ENCODE measurements at places on chromosomes 4 and X. TPM values are rescaled to one million over a fixed set of nuclear protein-coding genes. Genes with fewer than 3 reads are reported as not detected.

GRCh38 chrX:15938072-15938471, 83.5 kb upstream of the AP1S2 start:
- no peak for DNase-seq
- no peak overlapping the region for H3K27ac ChIP-seq
- no peaks in the 10 kb centered on the region for H3K27me3 ChIP-seq
- peaks cover 16% of the 10 kb centered on the region for H3K4me1 ChIP-seq
- H3K36me3 ChIP-seq, result no peaks in the 10 kb centered on the region

GRCh38 chr4:140450352-140450751, 22.9 kb upstream of the CLGN start:
- H3K4me1 ChIP-seq, result no peaks in the 10 kb centered on the region
- H3K27ac ChIP-seq, result no peak overlapping the region
- DNase-seq, result no peak
- peaks cover 26% of the 10 kb centered on the region for H3K27me3 ChIP-seq

GRCh38 chrX:24219320-24219719, 69.8 kb downstream of the ZFX start:
- H3K36me3 ChIP-seq, result peaks cover 4% of the 10 kb centered on the region
- no peaks in the 10 kb centered on the region for H3K27me3 ChIP-seq
- peaks cover 10% of the 10 kb centered on the region for H3K4me1 ChIP-seq
- no peak overlapping the region for H3K4me3 ChIP-seq
- H3K27ac ChIP-seq, result no peak overlapping the region

GRCh38 chrX:124098089-124098488, 136.6 kb downstream of the STAG2 start:
- DNase-seq, result peak; percentile 39
- no peaks in the 10 kb centered on the region for H3K27me3 ChIP-seq
- no peak overlapping the region for H3K4me3 ChIP-seq
- H3K36me3 ChIP-seq, result peaks cover 11% of the 10 kb centered on the region
- H3K27ac ChIP-seq, result no peak overlapping the region
- H3K4me1 ChIP-seq, result no peaks in the 10 kb centered on the region

DNA sequence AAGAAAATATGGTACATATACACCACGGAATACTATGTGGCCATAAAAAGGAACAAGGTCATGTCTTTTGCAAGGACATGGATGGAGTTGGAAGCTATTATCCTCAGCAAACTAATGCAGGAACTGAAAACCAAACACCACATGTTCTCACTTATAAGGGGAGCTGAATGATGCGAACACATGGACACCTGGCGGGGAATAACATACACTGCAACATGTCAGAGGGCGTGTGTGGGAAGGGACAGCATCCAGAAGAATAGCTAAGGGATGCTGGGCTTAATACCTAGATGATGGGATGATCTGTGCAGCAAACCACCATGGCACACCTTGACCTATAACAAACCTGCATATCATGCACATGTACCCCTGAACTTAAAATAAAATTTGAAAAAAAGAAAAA, 19.5 kb upstream of the CNKSR2 start:
- H3K27me3 ChIP-seq, result no peaks in the 10 kb centered on the region
- H3K27ac ChIP-seq, result no peak overlapping the region
- no peaks in the 10 kb centered on the region for H3K4me1 ChIP-seq
- no peaks in the 10 kb centered on the region for H3K36me3 ChIP-seq

The SSX4B gene
- total RNA-seq, result not detected

GRCh38 chr4:181870326-181870725, 372.9 kb upstream of the TENM3 start:
- H3K4me3 ChIP-seq, result no peak overlapping the region
- DNase-seq, result no peak
- no peaks in the 10 kb centered on the region for H3K27me3 ChIP-seq
- H3K36me3 ChIP-seq, result no peaks in the 10 kb centered on the region

DNA sequence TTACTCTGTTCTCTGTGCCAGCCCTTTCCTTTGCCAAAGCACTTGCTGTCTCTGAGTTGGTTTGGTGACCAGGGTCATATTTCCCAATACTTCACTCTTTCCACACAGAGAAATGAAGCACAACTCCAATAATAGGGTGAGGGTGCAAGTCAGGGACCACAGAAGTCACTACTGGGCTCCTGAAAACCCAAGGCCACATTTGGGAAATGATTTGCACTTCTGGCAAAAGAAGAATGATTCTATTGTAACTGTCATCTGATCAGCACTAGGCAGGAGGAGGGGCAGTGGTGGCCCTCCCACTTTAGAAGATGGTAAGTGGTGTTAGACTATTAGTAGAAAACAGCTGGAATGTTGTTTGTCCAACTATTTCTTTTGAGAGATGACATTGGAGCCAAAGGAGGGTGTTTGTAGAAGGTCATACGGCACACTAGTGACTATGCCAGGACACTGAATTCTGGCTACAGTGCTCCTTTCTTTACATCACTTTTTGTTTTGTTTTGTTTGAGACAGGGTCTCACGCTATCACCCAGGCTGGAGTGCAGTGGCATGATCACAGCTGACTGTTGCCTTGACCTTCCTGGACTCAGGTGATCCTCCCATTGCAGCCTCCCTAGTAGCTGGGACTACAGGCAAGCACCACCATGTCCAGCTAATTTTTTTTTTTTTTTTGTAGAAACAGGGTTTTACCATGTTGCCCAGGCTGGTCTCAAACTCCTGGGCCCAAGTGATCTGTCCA, 10.8 kb upstream of the HADH start:
- DNase-seq, result no peak
- no peak overlapping the region for H3K4me3 ChIP-seq
- no peaks in the 10 kb centered on the region for H3K36me3 ChIP-seq
- H3K27ac ChIP-seq, result no peak overlapping the region
- H3K27me3 ChIP-seq, result no peaks in the 10 kb centered on the region
- H3K4me1 ChIP-seq, result no peaks in the 10 kb centered on the region

DNA sequence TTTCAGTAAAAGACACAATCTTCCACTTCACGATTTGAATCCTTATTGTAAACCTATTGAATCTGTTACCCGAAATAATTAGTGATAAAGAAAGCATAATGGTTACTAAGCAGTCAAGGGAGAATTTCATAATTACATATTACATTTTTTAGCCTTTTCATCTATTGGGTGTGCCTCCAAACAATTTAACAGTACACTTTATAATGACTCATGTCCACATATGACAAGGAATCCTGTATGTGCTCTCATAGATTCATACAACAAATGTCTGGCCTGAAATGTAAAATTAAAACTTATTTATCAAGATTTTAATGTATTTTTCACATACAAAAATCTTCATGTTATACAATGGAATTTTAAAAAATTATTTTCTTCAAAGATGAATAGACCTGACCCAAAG, 39.4 kb downstream of the PPP3CA start:
- H3K36me3 ChIP-seq, result no peaks in the 10 kb centered on the region
- H3K4me1 ChIP-seq, result peaks cover 21% of the 10 kb centered on the region
- no peak for DNase-seq
- no peak overlapping the region for H3K4me3 ChIP-seq

The PCSK1N gene
- total RNA-seq, result 2.4 TPM

- H3K27ac ChIP-seq, result no peak overlapping the region
- H3K4me1 ChIP-seq, result peaks cover 5% of the 10 kb centered on the region
These were observed 17.3 kb downstream of the PHKA2 start for GRCh38 chrX:18966624-18967023.

- H3K36me3 ChIP-seq, result peaks cover 7% of the 10 kb centered on the region
- no peak for DNase-seq
- H3K4me1 ChIP-seq, result peaks cover 11% of the 10 kb centered on the region
- peaks cover 5% of the 10 kb centered on the region for H3K27me3 ChIP-seq
- H3K4me3 ChIP-seq, result peak overlapping the region; percentile 87
These were observed 722 bp upstream of the TMEM33 start for GRCh38 chr4:41934514-41934900.

The ADAM29 gene
- not detected for total RNA-seq

The TRPC3 gene
- total RNA-seq, result 0.17 TPM

The ZXDA gene
- not detected for total RNA-seq

The RTL3 gene
- total RNA-seq, result not detected

- no peaks in the 10 kb centered on the region for H3K27me3 ChIP-seq
- H3K4me1 ChIP-seq, result no peaks in the 10 kb centered on the region
- no peak overlapping the region for H3K27ac ChIP-seq
- H3K36me3 ChIP-seq, result no peaks in the 10 kb centered on the region
- DNase-seq, result no peak
These were observed 30.8 kb downstream of the MND1 start for GRCh38 chr4:153375303-153375702.

DNA sequence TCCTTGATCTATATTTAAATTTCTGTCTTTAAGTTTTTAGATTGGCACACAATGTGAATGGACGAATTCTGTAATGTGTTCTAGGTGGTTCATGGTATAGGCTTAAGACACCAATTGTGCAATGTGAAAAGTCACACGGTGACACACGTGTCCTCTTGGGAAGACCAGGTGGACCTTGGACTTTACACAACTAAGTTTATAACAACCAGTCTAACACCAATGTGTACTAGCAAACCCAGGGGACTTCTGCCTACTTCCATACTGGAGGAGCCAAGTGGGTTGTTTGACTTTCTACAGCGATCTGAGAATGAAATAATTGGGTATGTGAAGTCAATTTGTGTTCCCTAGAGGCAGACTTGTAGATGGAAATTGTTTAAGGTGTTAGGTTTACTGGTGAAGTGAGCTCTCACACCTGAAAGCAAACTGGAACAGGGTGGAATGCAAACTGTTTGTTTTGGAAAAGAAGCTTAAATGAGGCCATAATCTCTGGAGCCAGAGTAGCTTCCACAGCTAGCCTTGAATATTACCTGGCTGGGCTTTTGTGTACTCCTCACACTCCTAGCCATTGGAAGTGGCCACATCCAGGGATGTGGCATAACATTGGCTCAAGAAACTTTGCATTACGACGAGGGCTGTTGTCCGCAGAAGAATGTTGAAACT, 45.9 kb upstream of the WDR1 start:
- H3K4me3 ChIP-seq, result no peak overlapping the region
- no peaks in the 10 kb centered on the region for H3K36me3 ChIP-seq
- H3K27me3 ChIP-seq, result no peaks in the 10 kb centered on the region
- DNase-seq, result no peak

DNA sequence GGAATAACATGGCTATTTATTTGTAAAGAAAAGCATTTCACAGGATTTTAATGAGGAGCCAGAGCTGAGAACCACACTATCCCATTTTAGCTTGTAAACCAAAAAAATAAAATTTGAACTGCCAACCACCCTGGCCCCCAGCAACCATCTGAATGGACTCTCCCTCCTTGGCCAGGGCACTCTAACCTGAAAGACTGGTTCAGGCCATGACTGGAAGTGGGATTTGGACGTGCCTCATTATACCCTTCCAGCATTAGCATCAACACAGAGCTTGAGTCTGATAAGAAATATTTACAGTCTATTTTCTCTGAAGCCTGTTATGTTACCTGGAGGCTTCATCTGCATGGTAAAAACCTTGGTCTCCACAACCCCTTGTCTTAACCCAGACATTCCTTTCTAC, 30.0 kb downstream of the METAP1 start:
- peaks cover 9% of the 10 kb centered on the region for H3K4me1 ChIP-seq
- DNase-seq, result no peak
- H3K36me3 ChIP-seq, result no peaks in the 10 kb centered on the region
- no peak overlapping the region for H3K27ac ChIP-seq

The ADH1C gene
- not detected for total RNA-seq

DNA sequence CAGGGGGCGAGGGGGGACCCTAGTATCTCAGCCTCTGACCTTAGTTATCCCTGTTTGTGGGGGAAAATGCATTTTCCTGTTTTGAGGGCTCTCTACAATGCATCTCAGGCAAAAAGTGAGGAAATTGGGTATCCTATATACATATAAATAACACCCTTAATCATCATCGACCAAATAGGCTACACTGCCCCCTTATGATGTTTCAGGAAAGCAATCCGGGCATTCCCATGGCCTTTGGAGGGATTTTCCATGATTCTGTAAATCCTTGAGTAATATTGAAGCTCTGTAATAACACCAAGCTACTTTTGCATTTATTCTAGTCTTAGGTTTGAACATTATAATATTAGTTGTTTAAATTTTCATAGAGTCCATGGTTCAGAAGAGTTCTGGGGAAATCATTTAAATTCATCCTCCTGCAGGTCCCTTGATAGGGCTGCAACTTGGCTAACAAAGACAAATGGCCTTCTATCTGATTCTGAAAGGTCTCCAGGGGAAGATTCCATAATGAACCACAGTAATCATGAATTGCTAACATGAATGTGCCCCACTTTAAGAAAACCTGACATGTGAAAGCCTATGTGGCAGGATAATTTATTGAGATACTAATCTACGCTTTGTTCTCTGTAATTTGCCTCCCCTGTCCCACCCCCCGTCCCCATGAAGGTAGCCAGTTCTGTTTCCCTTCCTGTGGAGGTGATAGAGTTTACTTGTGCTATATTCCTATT, 91.5 kb upstream of the SCOC start:
- DNase-seq, result no peak
- H3K27ac ChIP-seq, result no peak overlapping the region
- no peak overlapping the region for H3K4me3 ChIP-seq
- peaks cover 7% of the 10 kb centered on the region for H3K4me1 ChIP-seq
- H3K36me3 ChIP-seq, result no peaks in the 10 kb centered on the region
- H3K27me3 ChIP-seq, result no peaks in the 10 kb centered on the region

- H3K4me1 ChIP-seq, result peaks cover 26% of the 10 kb centered on the region
- H3K27me3 ChIP-seq, result no peaks in the 10 kb centered on the region
These were observed 56.7 kb downstream of the FAM114A1 start for GRCh38 chr4:38924353-38924752.

The COPS4 gene
- 92.4 TPM for total RNA-seq

DNA sequence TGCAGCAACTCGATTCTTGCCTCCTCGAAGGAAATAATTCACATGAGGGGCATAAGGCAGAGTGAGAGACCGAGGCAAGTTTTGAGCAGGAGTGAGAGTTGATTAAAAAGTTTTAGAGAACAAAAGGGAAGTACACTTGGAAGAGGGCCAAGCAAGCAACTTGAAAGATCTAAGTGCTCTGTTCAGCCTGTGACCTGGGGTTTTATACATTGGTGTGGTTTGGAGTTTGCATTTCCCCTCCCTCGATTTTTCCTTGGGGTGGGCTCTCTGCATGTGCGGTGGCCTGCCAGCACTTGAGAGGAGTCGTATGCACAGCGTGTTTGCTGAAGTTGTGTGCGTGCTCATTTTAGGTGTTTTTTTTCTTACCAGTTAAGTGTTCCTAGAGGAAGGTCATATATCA, 356.4 kb downstream of the KLHL4 start:
- H3K27ac ChIP-seq, result no peak overlapping the region
- no peaks in the 10 kb centered on the region for H3K36me3 ChIP-seq
- H3K4me1 ChIP-seq, result no peaks in the 10 kb centered on the region
- H3K27me3 ChIP-seq, result no peaks in the 10 kb centered on the region
- H3K4me3 ChIP-seq, result no peak overlapping the region
- DNase-seq, result no peak

The SRPX gene
- 4.8 TPM for total RNA-seq
